Activated T-helper 1 cell treated with anti-CD3 and anti-CD28 coated beads, Interleukin-2, amount 50 U/mL, for 16 hours (primary cell): ENCODE measurements at places on chromosomes 6 and 20.

DNA sequence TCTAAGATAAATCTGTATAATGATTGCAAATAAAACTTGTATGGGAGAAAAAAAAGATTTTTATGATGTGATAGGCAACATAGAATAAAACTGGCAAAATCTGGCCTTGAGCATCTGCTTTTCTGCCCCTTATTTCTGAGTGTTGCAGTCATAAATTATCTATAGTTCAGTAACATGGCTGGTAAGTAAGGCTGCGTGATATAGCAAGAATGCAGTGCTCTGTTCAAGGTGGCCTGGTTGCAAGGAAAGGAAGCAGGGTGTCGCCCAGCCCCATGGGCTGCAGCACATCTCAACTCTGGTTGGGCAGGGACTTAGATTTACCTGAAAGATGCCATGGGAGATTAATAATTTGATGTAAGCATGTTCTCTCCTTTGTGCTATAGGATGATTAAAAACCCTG lies 579.5 kb downstream of the LMBRD1 start:
- DNase-seq: no peak

- DNase-seq: no peak
Measured at GRCh38 chr6:137880746-137881521, 13.9 kb downstream of the TNFAIP3 start.

DNA sequence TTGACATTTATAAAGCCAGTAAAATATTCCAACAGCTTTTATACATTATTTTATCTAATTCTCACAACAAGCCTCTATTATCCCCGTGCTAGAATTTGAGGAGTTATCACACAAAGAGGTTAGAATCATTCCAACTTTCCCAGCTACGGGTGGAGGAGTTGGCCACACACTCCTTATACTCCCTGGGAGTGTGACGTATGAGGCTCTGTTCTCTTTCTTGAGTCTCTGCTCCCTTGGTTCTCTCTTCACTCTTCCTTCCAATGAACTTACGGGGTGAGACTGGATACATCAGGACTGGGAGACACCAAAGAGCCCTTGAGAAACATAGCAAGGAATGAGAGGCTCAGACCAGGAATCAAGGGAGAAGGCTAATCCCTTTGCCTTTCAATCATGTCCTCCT lies 185.6 kb upstream of the TAB2 start:
- DNase-seq: no peak

GRCh38 chr6:136920671-136921380 lies 1.3 kb upstream of the SLC35D3 start:
- no peak for DNase-seq

- DNase-seq: no peak
Measured at GRCh38 chr6:78530208-78530607, 337.1 kb upstream of the IRAK1BP1 start.

GRCh38 chr6:110946498-110946897 lies 12.0 kb upstream of the GTF3C6 start:
- no peak for DNase-seq

GRCh38 chr6:137264311-137265075 lies 45.3 kb upstream of the IFNGR1 start:
- no peak for DNase-seq

DNA sequence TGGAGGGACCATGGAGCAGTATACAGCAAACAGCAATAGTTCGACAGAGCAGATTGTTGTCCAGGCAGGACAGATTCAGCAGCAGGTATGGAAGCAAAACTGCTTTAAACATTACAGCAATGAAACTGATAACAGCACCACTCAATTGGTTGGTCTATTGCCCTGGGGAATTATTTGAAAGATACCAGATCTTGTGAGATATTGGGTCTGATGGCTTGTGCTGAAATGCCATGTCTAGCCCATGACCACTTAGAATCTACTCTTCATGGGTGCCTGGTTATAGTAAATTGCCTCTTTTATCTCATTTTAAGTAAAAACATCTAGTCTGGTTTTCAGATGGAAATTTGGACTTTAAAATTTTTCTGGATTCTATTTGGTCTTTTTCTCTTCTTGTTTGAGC lies 6.3 kb downstream of the NFYA start:
- DNase-seq: no peak

- DNase-seq: no peak
Measured at GRCh38 chr6:80446454-80447045, 340.1 kb downstream of the BCKDHB start.

DNA sequence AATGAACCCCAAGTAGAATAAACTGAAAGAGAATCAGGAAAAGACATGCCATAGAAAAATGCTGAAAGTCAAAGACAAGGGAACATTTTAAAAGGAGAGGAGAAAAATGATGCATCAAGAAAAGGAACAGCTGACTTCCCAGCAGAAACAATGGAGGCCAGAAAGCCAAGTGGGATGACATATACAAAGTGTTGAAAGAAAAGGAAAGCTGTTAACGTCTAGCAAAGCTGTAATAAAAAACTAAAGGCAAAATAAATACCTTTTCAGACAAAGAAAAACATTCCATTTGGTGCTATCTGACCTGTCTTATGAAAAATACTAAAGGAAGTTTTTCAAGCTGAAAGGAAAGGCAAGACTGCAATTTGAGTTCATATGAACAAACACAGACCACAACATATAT lies 34.1 kb upstream of the PDE10A start:
- no peak for DNase-seq

- no peak for DNase-seq
Measured at GRCh38 chr6:33688006-33688405, 23.5 kb downstream of the UQCC2 start.

DNA sequence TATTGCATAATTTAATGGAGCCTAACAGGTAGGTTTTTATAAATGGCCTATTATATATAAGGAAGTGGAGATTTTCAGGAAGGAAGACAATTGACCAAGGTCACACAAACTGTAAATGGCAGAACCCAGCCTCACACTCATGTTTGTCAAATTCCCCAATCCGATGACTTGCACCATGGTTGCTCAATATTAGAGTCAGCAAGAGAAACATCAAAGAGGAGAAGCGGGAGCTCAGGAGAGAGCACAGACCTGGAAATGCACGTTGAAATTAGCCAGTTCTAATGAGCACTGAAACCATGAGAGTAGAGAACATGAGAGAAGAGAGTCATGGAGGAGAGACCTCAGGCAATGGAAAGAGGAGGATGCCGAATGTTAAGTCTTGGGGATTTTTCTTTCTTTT lies 13.5 kb upstream of the MLIP start:
- DNase-seq: no peak

DNA sequence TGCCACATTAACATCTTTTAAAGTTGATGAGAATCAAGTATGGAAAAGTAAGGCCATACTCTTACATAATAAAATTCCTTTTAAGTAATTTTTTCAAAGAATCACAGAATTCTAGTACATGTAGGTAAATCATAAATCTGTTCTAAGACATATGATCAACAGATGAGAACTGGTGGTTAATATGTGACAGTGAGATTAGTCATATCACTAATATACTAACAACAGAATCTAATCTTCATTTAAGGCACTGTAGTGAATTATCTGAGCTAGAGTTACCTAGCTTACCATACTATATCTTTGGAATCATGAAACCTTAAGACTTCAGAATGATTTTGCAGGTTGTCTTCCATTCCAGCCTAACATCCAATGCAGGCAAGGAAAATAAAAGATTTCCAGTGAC lies 11.6 kb downstream of the PLN start:
- no peak for DNase-seq

GRCh38 chr6:138084904-138085838 lies 22.0 kb downstream of the PERP start:
- DNase-seq: no peak

DNA sequence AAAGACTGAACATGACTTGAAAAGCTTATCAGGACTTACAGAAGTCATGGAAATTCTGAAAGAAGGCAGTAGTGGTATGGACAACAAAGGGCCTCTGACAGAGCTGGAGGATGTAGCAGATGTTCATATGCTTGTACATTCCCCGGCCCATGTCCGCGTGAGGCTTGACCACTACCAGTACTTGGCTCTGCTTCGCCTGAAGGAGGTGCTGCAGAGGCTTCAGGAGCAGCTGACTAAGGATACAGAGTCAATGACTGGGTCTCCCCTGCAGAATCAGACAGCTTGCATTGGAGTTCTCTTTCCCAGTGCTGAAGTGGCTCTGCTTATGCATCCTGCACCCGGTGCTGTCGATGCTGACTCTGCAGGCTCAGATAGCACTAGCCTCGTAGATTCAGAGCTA lies 29.2 kb downstream of the TAF11 start:
- DNase-seq: no peak

- DNase-seq: no peak
Measured at GRCh38 chr6:4067673-4068072, 11.3 kb downstream of the FAM217A start.
